Upper lobe of right lung (tissue), 1 donor: ENCODE measurements at places on chromosomes 16 and 17. TPM values are rescaled to one million over a fixed set of nuclear protein-coding genes. Genes with fewer than 3 reads are reported as not detected.

The ZNF821 gene
- 5.6 TPM for total RNA-seq

The FAM83G gene
- total RNA-seq = 8.3 TPM

The ZNF594 gene
- 7.1 TPM for total RNA-seq

The NOG gene
- total RNA-seq = 2.3 TPM

The ITGB3 gene
- total RNA-seq = 6.6 TPM

The KRT33B gene
- total RNA-seq = not detected

The PDILT gene
- total RNA-seq = not detected

The ACSM5 gene
- total RNA-seq = 4.5 TPM

- no peak for DNase-seq
Measured at GRCh38 chr17:68993112-68993511, 37.9 kb upstream of the ABCA8 start.

GRCh38 chr16:80704751-80705505 lies 99.5 kb downstream of the CDYL2 start:
- no peak for DNase-seq

DNA sequence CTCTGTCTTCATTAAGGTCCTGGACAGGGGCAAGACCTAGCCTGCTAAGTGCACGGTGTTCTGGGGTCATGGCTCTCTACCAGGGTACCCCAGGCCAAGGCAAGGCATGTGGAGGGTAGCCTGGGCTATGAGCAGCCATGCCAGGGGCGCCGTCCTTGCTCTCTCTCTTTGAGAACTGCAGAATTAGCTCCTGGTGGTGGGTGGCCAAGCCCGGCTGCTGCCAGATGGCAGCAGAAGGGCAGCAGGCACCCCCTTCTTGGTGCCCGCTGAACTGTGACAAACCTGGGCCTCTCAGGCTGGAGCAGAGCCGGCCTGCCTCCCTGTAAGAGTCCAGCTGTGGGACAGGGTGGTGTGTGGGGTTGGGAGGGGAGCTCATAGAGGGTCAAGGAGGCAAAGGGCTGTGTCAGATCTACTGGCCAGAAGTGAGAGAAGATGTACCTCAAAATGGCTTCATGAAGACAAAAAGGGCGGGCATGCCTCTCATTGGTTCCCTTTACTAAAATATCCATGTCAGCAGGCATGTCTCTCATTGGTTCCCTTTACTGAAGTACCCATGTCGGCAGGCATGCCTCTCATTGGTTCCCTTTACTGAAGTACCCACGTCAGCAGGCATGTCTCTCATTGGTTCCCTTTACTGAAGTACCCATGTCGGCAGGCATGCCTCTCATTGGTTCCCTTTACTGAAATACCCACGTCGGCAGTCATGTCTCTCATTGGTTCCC lies 81.7 kb upstream of the SDK2 start:
- no peak for DNase-seq

DNA sequence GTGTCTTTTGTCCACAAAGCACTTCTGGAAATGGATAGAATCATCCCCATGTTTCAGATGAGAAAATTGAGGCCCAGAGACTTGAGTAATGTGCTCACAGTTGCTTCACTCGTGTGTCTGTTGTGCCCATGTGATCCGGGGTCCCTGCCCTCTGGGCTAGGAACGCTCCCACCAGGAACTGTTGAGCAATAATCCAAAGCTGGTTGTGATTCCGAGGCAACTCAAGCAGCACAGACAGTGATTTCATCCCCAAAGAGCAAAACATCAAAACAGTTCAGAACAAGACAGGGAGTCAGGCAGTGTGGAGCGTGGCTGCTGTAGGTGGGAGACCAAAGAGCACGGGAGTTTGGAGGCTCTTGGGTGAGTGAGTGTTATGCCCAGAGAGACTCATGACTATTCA lies 205.0 kb upstream of the ASIC2 start:
- no peak for DNase-seq

DNA sequence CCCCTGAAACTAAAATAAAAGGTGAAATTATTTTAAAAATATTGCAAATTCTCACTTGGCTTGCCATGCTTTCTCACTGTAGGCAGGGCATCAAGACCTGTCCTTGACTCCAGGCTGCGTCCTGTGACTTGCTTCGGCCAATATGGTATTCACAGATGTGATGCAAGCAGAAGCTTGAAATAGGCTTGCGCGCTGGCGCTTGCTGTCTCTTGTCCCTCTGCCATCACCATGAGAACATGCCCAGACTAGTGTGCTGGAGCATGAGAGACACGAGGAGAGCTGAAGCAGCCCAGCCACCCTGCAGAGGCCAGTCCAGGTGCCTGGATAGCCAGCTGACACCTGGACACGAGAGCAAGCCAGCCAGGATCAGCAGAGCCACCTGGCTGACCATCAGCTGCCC lies 21.8 kb upstream of the ZKSCAN2 start:
- DNase-seq = no peak

DNA sequence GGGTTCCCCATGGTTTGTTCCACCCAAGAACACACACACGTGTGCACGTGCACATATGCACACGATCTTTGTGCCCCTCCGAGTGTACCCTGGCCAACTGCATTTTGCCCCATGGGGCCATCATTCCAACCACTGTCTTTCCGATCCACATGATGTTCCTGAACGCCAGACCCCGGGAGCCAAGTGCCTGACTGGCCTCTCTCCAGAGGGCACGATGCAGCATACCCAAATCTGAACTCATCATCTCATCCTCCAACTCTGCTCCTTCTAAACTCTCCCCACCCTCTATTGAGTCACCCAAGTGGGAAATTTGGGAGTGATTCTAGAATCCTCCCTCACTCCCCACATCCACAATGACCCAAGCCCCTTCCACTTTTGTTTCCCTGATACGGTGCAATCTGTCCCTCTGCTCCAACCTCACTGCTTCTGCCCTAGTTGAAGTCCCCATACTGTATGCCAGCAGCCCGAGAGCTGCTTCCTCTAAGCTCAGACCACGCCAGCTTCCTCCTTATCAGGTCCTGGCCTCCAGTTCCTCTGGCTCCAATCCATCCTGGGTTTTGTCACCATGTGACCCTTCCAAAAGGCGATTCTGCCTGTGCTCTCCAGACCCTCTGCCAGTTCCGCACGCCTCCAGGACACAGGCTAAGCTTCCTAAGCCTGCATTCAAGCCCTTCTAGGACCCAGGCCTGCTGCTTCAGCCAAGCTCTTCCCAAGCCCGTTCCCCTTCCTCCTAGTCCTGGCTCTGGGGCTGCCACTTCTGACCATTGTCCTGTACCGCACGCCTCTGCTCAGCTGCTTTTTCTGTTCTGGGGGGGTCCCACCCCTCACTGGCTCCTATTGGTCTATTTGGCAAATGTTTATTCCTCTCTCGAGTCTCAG lies 10.1 kb upstream of the TMEM208 start:
- DNase-seq = no peak

DNA sequence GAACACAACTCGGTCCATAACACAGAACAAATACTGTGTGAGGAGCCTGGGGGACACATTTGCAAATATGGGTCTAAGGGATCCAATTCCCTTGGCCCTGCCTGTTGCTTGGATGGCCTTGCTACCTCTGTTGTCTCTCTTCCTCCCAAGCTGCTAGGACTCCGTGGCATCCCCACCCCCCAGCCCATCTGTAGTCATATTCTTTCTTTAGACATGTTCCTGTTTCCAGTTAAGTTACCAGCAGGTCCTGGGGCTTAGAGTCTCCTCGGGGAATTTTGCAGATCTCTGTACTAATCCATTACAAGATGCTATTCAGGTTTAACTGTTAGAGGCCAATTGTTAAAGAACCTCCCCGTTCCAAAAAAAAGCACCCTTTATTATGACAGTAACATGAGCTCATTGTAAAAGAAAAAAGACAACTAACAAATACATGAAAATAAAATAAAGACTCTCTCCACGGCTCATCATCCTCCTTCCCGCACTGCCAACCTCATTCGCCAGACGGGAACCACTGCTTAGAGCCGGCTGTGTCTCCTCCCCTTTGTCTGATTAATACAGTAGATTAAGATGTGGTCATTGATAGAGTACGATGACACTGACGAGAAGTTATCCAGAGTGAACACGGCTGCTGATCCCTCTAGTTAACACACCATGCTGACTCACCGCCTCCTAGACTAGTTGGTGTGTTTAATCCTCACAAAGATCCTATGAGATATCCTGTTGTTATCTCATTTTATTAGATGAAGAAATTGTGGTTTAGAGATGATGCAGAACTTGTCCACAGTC lies 22.2 kb downstream of the HS3ST4 start:
- no peak for DNase-seq

GRCh38 chr16:28283798-28284577 lies 8.3 kb upstream of the SBK1 start:
- DNase-seq = no peak

GRCh38 chr17:31226373-31226772 lies 70.7 kb downstream of the OMG start:
- DNase-seq = no peak

- DNase-seq = no peak
Measured at GRCh38 chr17:29914819-29915537, 15.1 kb downstream of the SSH2 start.

DNA sequence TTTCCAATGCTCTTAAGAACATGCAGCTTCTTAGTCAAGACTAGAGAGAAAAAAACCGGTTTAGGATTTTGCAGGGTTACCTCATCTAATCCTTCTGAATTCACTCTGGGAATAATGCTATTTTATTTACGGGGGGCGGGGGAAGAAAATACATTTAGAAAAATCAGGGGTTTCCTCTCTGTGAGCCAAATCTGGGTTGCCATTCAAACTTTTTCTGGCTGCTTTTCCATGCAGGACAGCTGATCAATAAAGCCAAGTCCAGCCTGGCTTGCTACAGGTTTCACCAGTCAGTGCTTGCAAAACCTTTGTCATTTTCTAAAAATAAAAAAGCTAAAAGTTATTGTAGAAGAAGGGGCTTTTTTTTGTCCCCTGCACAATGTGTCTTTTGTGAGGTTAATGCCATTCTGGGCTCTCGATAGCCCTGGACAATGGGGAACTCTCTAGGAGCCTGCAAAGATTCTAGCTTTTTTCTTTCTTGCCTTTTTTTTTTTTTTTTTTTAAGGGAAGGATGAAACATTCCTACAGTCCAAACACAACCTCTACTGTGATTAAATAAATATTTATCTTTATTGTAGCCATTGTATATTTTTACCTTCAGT lies 13.1 kb upstream of the ZFHX3 start:
- no peak for DNase-seq

GRCh38 chr17:1545618-1546017 lies 17.0 kb downstream of the PITPNA start:
- no peak for DNase-seq

DNA sequence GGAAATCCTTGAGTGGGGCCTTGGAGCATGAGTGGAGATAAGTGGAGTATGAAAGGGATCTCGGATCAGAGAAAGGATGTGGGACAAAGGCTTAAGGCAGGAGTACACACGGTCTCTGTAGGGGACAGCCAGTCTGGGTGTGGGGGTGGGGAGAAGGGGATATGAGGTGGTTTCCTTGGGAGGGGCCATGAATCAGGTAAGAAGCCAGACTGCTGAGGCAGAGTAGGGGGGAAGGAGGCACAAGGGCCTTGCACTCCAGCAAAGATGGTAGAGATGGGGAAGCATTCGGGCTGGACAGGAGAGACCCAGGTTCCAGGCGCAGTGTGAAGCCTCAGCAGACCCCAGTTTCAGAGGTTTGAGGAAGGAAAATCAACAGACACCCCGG lies 1.6 kb downstream of the HSD11B2 start:
- no peak for DNase-seq

DNA sequence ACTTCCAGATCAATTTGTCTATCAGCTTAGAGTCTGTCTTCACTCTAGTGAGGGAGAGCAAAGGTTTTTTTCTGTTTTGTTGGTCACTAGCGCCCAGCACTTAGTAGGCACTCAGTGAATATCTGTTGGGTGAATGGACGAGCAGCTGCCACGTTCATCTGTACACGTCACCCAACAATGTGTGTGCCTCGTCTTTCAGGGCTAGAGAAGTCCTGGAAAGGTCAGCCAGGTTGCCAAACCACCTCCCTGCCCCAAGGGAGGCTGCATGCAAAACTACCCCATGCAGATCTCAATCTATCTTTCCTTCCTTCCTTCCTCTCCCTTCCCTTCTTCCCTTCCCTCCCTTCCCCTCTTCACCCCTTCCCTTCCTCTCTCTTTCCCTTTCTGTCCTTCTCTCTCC lies 340.9 kb downstream of the SOX9 start:
- no peak for DNase-seq

DNA sequence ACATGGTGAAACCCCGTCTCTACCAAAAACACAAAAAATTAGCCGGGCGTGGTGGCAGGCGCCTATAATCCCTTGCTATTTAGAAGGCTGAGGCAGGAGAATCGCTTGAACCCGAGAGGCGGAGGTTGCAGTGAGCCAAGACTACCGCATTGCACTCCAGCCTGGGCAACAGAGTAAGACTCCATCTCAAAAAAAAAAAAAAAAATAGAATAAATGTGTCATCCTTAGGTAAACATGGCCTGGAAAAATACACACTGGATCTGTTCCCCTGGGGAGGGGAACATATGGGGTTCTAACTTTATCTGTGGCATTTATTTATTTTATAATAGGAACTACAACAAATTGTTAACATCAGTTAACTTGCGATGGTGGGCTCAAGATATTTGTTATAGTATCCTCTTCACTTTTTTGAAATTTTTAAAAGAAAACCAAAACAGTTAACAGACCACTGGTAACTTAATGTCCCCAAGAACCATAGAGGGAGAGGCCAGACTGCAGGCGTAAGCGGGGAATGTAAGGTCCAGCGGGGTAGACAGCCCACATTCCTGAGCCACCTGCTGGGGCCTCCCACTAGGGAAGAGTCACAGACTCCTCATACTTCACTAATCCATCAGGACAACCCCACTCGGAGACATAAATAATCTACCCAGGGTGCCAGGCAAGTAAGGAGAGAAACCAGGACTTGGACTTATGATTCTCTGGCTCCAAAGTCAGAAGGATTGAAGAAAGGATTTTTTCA lies 12.5 kb upstream of the TXNDC11 start:
- no peak for DNase-seq

- no peak for DNase-seq
Measured at GRCh38 chr16:81471882-81472281, 27.3 kb downstream of the CMIP start.

DNA sequence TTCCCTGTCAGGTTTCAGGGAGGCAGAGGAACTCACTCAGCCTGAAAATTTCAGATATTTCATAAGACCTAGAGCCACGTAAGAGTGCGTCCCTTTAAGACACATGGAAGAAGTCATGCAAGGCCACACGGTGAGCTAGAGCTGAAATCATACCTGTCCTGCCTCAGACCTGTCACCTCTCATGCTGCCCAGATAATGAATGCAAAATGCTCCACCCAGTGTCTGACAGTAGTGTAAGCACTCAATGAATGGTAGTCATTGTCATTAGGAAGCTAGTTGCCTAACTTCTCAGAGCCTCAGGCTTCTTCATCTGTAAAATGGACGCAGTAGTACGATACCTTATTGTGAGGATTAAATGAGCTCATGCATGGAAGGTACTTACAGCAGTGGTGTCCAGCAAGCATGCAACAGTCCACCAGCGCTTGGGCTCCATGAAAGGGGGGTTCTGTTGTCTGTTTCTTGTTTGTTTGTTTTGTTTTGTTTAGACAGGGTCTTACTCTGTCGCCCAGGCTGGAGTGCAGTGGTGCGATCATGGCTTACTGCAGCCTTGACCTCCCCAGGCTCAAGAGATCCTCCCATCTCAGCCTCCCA lies 60.7 kb downstream of the WSB1 start:
- DNase-seq = no peak

GRCh38 chr17:80943346-80944145 lies 48.1 kb upstream of the CHMP6 start:
- peak; percentile 46 for DNase-seq
